ENCODE measurements at places on chromosomes 3 and 15.

GRCh38 chr3:108830991-108831614 is 8.5 kb downstream of the TRAT1 start:
- no peak for DNase-seq

GRCh38 chr3:47910233-47910632 is 106.0 kb downstream of the MAP4 start:
- no peak for DNase-seq

DNA sequence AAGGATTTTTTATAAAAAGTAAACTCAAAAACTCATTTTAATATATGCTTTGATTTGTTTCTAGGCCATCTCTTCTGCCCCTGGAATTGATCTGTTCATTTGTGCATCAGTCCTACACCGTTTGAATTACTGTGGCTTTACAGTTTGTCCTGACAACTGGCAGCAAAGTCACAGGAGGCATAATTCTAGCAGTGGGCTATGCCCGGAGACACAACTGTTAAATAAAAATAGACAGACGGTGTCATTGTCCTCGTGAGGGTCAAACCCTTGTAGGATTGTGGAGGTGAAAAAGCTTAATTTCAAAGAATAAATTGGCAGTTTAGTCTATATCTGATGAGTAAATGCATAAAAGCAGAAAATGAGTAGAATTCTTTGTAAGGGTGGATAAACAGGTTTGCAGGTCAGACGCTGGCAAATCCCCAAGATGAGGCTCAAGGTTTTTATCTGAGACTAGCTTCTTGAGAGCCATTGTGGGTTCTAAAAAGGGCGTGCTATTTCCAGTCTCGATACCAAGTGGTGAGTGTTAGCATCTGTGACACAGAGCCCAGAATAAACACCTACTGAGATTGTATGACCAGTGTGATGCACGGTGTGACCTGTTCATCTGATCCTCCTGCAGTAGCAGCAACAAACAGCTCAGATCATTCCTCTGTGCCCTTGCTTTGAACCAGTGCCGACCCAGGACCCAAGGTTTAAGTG is 51.5 kb upstream of the SLCO3A1 start:
- DNase-seq: no peak

GRCh38 chr3:98761643-98762229 is 1.4 kb upstream of the ST3GAL6 start:
- DNase-seq: no peak

DNA sequence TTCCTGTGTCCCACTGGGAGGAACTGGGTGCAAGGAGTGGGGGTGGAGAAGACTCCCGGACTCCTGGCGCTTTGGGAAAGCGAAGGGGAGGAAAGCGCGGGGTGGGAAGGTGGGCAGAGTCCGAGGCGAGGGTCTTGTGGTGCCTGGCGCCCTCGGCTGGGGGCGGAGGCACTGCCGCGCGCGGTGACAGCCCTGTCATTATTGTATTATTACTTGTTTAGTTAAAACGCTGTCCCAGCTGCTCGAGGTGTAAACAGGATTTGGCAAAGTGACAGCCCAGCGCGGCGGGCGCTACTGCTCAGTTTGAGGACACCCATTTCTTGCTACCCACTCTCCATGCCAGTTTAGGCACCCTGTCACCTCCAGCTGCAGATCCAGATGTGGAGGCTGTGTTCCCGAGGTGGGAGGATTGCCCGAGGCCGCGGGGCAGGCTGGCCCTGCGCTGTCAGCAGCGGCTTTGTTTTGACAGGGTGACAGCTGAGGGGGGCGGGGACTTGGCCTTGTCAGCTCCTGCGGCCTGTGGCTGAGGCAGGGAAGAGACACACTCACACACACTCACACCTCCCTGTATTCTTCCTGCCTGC is 1.0 kb downstream of the KAT2B start:
- DNase-seq: peak; percentile 70

GRCh38 chr3:144028798-144029411 is 57.3 kb downstream of the DIPK2A start:
- no peak for DNase-seq

- peak; percentile 12 for DNase-seq
Observed at GRCh38 chr3:41200669-41201021, 1.3 kb downstream of the CTNNB1 start.

DNA sequence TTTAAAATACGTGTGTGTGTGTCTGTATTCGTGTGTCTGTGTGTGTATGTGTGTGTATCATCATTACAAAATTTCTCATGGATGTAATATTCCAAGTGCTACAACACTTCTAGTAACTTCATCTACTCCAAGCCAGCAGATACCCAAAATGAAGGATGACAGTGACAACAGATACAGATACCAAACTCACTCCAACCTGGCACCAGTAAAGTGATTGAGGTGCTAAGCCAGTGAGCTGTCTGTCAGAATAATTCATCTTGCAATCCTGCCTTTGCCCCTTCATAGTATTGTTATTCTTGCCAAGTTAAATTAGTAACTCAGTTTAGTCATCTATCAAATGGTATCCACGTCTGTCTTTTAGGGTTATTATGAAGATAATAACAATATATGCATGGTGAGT is 58.1 kb downstream of the PLOD2 start:
- DNase-seq: no peak

DNA sequence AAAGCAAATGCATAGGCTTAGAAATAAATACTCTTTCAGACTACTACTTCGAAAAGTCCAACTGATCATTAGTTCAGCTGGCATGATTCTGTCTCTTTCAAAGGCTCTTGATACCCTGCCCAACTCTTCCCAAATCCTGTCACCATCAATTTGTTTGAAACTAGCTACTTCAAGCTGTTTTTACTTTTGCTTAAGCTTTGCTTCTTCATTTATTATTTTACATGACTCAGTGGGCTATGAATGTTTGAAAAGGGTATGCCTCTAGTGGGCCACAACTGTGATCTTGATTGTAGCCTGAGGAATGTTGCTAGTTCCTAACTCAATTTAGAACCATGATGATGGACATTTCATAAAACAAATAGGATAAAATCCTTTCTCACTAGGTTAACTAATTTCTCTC is 340.8 kb downstream of the NAALADL2 start:
- DNase-seq: no peak

DNA sequence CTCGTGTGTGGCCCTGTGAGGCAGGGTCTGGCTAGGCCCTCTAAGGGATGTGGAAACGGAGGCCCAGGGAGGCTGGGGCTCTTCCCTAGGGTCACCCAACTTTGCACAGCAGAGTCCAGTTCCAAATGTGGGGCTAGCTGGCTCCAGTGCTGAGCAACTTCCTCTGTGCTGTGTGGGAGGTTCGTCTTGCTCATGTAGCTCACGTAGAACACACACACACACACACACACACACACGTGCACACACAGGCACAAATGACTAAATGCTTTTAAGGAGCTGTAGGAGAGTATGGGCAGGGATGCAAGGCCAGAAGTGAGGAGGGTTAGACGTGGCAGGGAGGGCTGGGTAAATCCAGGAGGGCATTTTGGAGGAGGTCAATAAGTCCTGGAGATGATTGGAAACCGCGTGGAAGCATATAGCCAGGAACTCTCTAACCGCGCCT is 213.8 kb downstream of the RPLP1 start:
- DNase-seq: no peak

- DNase-seq: no peak
Observed at GRCh38 chr3:31361371-31362273, 171.1 kb upstream of the STT3B start.

DNA sequence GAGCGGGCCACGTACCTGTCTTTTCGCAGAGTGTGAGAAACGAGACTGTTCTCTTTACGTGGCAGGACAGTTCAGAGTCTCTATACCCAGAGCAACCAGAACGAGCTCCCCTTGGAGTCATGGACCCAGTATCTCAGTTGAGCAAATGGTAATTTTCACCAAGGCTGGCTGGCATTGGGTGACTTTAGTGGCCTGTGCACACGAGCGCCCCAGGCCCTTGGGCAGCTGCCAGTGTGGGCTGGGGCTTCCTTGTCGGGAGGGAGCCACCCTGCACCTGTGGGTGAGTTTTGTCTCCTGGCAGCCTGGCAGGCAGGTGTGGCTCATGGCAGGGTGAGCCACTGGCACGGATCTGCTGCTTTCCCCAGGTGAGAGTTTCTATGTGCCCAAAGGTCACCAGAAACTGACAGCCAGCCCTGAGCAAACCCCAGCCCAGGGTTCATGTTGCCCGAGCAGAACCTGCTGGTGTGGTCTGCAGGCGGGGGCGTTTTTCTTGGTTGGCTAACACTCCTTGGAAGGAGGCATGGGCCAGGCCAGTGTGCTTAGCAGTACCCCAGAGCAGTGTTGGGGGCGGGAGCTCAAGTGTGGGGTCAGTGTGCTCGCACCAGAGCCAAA is 135.0 kb downstream of the TJP1 start:
- no peak for DNase-seq

DNA sequence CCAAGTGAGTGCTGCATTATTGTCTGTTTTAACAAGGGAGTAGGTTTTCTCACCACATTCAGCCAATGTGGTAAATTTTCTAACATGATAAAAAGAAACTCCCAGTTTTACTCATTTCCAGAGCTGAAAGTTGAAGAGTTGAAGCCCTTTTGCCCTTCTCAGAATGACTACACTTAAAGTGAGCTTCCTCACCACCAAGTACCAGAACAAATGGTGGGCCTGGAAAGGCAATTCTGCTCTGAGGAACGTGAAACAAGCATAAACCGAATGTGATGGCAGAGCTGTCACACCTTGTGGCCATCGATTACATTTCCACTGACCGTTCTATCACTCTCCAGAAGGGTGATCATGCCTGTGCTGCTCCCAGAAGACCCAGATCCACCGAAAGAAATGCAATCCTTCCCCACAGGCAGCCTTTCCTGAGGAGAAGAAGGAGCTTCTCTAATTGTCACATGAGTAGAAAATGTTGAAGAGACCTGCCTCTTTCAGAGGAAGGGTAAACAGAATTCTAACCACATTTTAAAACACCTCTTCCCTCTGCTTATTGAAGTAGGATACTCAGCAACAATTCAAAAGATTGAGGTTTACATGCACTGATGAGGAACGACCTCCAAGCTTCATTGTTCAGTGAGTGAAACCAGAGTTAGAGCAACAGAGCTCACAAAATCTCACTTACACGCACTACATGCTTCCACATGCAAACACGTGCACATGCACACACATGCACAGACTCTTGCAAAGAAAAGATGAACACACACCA is 21.4 kb upstream of the CCR9 start:
- no peak for DNase-seq

GRCh38 chr15:39391230-39391629 is 189.6 kb upstream of the THBS1 start:
- no peak for DNase-seq

GRCh38 chr15:100123611-100124010 is 218.2 kb downstream of the ADAMTS17 start:
- no peak for DNase-seq

DNA sequence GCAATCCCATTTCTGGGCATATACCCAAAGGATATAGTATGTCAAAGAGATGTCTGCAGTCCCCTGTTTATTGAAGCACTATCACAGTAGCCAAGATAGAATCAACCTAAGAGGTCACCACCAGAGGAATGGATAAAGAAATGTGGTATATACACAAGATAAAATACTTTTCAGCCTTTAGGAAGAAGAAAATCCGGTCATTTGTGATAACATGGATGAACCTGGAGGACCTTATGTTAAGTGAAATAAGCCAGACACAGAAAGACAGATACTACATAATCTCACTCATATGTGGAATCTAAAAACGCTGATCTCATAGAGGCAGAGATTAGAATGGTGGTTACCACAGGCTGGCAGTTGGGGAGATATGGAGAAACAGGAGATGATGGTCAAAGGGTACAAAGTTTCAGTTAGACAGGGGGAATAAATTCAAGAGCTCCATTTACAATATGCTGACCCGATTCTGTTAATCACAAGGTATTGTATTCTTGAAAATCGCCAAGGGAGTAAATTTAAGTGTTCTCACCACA is 195.8 kb downstream of the MTHFS start:
- DNase-seq: no peak

DNA sequence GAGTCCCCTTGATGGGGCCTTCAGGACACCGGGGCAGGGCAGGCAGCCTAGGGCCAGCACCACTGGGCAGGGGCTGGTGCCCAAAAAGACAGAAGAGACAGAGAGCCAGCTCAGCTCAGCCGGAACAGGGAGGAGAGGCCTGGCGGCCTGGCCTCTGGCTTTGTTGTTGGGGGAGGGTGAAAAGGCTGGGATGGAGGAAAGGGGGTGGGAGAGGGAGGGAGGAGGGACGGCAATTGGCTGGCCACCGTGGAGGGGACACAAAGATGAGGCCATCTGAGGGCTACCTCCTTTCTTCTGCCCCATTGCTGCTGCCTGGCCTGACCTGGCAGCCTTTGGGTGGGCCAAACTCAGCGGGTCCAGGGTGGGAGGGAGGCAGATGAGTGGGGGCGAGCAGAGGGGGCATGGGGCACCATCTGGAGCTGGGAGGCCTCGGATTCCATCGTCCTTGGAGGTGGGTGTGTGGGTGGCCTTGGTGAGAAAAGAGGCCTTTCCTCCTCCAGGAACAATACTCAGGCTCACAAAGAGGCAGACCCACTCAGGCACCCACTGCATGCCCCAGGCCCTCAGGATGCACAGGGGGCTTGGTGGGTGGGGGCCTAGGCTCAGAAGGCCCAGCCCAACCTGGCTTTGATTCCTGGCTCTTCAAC is 9.3 kb downstream of the EFCC1 start:
- DNase-seq: no peak

DNA sequence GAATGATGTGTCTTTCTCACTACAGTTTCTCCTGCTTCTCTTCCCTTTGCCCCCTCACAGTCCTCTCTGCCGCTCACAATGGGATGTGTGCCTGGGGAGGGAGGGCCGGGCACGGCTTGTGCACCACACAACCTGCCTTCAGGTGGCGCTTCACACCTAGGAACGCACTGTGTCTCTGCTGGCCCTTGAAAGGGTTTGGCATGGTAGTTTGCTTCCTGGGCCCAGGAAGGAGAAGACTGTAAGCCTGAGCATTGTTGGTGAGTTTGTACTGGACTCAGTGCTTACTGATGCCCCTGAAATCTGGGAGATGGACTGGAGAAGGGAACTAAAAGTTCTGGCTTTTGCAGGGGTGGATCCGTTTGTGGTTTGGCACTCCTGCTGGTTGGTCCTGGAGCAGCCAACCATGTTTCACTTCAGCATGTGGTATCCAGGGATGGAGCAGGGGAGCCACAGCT is 9.2 kb downstream of the ALPK3 start:
- DNase-seq: no peak

GRCh38 chr3:175392653-175393052 is 533.5 kb downstream of the NAALADL2 start:
- DNase-seq: no peak

DNA sequence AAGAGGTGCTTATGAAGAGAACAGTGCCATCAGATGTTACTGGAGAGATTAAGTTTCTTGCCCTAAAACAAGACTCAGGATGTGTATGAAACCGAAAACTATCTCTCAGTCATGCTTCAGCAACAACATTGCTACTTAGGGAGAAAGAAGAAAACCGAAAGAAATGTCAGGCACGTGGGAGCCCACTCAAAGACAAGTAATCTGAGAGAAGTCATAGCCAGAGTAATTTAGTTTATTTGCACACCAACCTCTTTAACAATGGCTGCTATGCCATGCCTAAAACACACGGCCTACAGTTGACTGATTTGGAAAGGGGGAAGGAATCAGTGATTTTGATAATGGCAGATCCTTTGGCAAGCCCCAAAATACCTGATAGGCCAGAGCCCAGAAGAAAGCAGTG is 162.9 kb downstream of the TIGIT start:
- DNase-seq: no peak

GRCh38 chr15:20659265-20659664 is 117.7 kb upstream of the GOLGA6L6 start:
- DNase-seq: no peak

GRCh38 chr15:29054171-29055045 is 168.6 kb downstream of the APBA2 start:
- no peak for DNase-seq

All from CD4-positive, alpha-beta T cell treated with Interleukin-6 at 100 ng/mL for 8 hours (primary cell).